ENCODE measurements at places on chromosomes 3 and 15. TPM values are rescaled to one million over a fixed set of nuclear protein-coding genes. Genes with fewer than 3 reads are reported as not detected.

Gene FANCD2OS
- total RNA-seq = not detected

Gene CDHR4
- not detected for total RNA-seq

Gene RBMS3
- 81.1 TPM for total RNA-seq

DNA sequence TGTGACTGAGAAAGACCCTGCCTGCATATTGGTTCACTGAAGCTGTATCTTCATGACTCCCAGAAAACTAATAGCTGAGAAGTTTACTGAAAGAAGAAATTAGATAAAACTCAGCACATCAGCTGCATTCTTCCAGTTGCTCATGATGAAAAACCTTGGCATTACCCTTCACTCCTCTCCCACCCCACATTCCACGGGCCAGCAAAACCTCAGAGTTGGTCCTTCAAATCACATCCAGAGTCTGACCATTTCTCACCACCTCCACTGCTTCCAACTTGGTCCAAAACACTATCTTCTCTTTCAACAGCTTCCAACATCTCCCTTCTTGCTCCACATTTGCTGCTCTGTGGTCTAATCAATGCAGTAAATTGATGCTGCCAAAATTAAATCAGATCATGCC, 97.1 kb downstream of the CD47 start:
- no peaks in the 10 kb centered on the region for H3K27me3 ChIP-seq
- no peak for DNase-seq
- no peak overlapping the region for H3K27ac ChIP-seq
- H3K36me3 ChIP-seq = no peaks in the 10 kb centered on the region
- peaks cover 16% of the 10 kb centered on the region for H3K4me1 ChIP-seq

DNA sequence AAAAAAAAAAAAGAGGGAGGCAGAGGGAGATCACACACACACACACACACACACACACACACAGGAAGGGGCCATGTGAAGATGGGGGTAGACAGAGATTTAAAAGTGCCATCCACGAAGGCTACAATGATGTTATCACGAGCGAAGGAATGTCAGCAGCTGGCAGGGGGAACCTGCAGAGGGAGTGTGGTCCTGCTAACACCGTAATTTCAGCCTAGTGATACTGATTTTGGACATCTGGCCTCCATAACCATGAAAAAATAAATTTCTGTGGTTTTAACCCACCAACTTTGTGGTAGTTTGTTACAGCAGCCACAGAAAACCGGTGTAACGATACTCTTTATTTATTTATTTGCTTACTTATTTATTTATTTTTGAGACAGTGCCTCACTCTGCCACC, 76.0 kb downstream of the TMCO5A start:
- no peak for DNase-seq
- no peaks in the 10 kb centered on the region for H3K4me1 ChIP-seq
- no peak overlapping the region for H3K4me3 ChIP-seq
- no peak overlapping the region for H3K27ac ChIP-seq

GRCh38 chr3:63967675-63968611, 55.4 kb downstream of the PSMD6 start:
- no peak for DNase-seq
- no peaks in the 10 kb centered on the region for H3K27me3 ChIP-seq
- peaks cover 47% of the 10 kb centered on the region for H3K4me1 ChIP-seq
- H3K36me3 ChIP-seq = no peaks in the 10 kb centered on the region
- H3K4me3 ChIP-seq = peak overlapping the region; percentile 46
- H3K27ac ChIP-seq = peak overlapping the region; percentile 69

GRCh38 chr3:169992781-169993180, 26.2 kb downstream of the SEC62 start:
- no peak overlapping the region for H3K4me3 ChIP-seq
- H3K27me3 ChIP-seq = no peaks in the 10 kb centered on the region
- no peak overlapping the region for H3K27ac ChIP-seq
- H3K4me1 ChIP-seq = no peaks in the 10 kb centered on the region

- H3K36me3 ChIP-seq = no peaks in the 10 kb centered on the region
- H3K27me3 ChIP-seq = no peaks in the 10 kb centered on the region
These were observed 19.2 kb upstream of the TKT start for GRCh38 chr3:53274938-53275605.

DNA sequence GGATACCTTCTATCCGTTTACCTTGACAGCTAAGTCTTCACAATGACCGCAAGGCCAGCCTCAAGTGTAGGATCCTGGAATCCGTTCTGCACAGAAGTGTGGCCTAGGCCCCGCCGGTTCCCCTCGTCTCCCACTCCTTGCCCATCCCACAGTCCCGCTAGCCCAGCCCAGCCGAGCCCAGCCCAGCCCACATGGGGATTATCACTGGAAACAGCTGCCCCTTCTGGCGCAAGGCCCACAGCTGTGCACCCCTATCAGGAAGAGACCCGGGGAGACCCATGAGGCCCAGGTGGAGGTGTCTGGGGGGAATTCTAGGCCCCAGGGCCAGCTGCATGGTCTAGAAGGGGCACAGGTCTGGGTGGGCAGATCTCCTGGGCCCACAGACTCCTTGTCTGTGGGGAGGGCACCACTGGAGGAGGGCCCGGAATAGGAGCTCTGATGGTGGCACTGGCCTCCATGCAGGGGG, 27.9 kb upstream of the KLF13 start:
- no peaks in the 10 kb centered on the region for H3K4me1 ChIP-seq
- H3K36me3 ChIP-seq = no peaks in the 10 kb centered on the region
- peaks cover 6% of the 10 kb centered on the region for H3K27me3 ChIP-seq
- no peak overlapping the region for H3K27ac ChIP-seq

- H3K4me3 ChIP-seq = no peak overlapping the region
- DNase-seq = no peak
- H3K27ac ChIP-seq = no peak overlapping the region
These were observed 98.3 kb upstream of the SELENOK start for GRCh38 chr3:53989946-53990345.

GRCh38 chr15:71506946-71507345, 303.4 kb upstream of the NR2E3 start:
- H3K36me3 ChIP-seq = no peaks in the 10 kb centered on the region
- no peak overlapping the region for H3K27ac ChIP-seq
- H3K4me3 ChIP-seq = no peak overlapping the region
- peaks cover 4% of the 10 kb centered on the region for H3K27me3 ChIP-seq

GRCh38 chr15:43922021-43922420, 95.2 kb downstream of the WDR76 start:
- H3K27me3 ChIP-seq = no peaks in the 10 kb centered on the region
- no peak for DNase-seq
- H3K4me3 ChIP-seq = no peak overlapping the region
- H3K4me1 ChIP-seq = peaks cover 26% of the 10 kb centered on the region
- no peak overlapping the region for H3K27ac ChIP-seq

DNA sequence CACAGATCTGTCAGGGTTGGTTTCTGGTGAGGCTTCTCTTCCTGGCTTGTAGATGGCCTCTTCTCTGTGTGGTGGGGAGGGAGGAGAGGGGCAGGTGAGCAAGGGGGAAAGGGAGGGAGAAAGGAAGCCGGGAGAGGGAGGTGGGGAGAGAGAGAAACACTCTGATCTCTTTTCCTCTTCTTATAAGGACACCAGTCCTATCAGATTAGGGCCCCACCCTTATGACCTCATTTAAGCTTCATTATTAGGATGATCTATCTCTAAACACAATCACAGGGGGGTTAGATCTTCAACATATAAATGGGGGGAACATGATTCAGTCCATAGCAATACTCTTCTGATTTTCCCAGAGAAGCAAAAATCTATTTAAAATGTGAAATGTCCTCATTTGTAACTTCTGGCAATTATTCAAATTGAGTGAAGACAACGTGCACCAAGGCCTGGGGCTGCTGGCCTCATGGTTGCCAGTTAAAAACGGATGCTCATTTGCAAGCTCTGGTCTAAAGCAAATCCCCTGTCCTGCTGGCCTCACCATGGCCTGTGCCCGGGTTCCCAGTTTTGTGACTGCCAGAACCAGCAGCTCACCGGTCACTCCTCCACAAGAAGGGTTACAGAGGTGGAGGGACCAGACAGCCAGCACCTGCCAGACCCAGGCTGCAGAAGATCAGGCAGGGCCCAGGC, 8.3 kb downstream of the POMGNT2 start:
- H3K27me3 ChIP-seq = no peaks in the 10 kb centered on the region
- no peak overlapping the region for H3K4me3 ChIP-seq
- no peaks in the 10 kb centered on the region for H3K36me3 ChIP-seq
- no peaks in the 10 kb centered on the region for H3K4me1 ChIP-seq
- no peak overlapping the region for H3K27ac ChIP-seq
- DNase-seq = no peak

DNA sequence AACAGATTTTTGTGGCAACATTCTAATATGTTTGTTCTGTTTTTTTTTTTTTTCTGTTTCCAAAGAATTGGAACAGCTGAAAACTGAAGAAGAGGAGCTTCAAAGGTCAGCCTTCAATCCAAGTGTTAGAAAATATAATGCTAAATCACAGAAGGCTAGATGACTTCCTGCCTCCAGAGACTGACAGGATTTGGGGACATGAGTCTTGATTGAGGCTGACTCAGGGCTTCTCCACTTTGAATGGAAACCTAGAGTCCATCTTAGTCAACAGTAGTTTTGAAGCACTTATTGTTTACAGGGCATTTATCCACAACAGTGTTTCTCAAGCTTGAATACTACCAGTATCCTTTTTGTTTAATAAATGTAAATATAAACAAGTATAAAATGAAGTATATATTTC, 44.5 kb upstream of the RAD51 start:
- H3K36me3 ChIP-seq = peaks cover 21% of the 10 kb centered on the region
- DNase-seq = no peak
- no peak overlapping the region for H3K27ac ChIP-seq
- no peak overlapping the region for H3K4me3 ChIP-seq
- H3K4me1 ChIP-seq = no peaks in the 10 kb centered on the region

DNA sequence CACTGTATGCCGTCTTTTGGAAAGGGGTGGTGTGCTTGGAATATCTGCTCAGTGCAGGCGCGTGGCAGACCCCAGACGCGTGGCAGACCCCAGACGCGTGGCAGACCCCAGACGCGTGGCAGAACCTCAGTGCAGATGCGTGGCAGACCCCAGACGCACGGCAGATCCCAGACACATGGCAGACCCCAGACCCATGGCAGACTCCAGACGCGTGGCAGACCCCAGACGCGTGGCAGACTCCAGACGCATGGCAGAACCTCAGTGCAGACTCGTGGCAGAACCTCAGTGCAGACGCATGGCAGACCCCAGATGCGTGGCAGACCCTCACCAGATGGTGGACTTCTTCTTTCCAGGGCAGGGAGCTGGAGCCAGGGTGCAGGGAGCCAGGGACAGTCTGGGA, 637 bp upstream of the MUC4 start:
- peaks cover 10% of the 10 kb centered on the region for H3K27me3 ChIP-seq
- no peak overlapping the region for H3K27ac ChIP-seq
- no peaks in the 10 kb centered on the region for H3K36me3 ChIP-seq
- H3K4me1 ChIP-seq = no peaks in the 10 kb centered on the region

DNA sequence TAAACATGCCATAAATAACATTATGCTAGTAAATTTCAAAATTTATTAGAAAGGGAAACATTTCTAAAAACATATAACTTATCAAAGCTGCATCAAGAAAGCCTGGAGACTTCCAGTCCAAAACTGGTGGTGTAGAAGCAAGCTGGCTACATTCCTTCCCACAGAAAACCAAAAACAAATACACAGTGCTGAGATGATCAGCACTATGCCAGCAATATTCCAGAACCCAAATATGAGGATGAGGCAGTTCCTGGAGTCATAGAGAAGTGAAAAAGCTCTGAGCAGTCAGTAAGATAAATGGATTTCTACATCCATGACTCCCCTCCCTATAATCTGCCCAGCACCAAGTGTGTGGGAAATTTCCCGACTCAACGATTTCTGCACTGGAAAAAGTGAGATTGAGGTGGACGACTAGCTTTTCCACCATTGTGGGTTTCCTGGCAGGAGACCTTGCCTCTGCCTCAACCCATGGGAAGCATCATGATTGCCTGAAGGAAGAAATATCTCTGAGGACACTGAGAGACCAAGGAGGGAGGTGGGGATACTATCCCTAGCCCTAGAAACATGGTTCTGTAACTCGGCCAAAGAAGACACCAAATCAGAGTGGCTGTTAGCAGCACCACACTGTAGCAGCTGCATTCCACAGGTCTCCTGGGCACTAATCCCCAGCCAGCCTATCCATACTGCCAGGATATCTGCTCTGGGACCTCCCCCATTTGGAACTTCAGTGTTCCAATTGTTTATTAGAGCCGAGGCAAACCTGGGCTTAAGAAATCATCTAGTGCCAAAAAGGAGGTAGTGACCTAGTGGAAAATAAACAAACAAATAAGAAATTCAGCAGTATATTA, 11.8 kb upstream of the CLN6 start:
- H3K4me1 ChIP-seq = peaks cover 5% of the 10 kb centered on the region
- no peaks in the 10 kb centered on the region for H3K36me3 ChIP-seq
- H3K4me3 ChIP-seq = no peak overlapping the region
- H3K27ac ChIP-seq = no peak overlapping the region

DNA sequence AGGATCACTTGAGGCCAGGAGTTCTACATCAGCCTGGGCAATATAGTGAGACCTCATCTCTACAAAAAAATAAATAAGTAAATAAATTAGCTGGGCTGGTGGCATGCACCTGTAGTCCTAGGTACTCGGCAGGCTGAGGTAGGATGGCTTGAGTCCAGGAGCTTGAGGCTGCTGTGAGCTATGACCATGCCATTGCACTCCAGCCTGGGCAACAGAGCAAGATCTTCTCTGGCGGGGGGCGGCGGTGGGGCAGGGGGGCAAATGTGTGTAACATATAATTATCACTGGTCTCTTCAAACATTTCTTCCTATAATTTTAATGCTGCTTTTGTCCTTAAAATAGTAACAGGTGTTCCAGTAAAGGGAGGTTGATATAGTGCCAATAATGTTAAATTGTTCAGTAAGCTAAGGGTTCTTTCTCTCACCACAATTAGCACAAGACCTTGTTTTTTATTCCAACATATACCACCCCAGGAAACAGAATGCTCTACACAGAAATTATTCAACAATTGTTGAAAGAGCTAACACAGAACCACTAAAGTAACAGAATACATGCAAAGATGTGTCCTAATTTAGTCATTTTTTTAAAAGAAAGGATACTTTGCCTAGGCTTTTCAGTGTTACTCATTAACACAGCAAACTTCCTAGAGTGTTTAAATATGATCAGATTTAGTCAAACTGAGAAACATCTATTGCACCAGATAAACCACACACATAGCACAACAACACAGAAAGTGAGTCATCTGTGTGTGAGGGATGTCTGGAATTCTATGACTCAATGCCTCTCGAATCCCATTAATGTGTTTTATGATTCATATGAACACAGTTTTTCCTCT, 29.1 kb downstream of the ANKRD28 start:
- H3K4me3 ChIP-seq = no peak overlapping the region
- peak; percentile 79 for DNase-seq
- peaks cover 22% of the 10 kb centered on the region for H3K36me3 ChIP-seq
